NCI-H1048 (cell line): ENCODE measurements at places on chromosomes 12 and 14.

GRCh38 chr12:24617471-24617870 lies 331.4 kb downstream of the BCAT1 start:
- no peak for DNase-seq

GRCh38 chr14:69263364-69263763 lies 3.4 kb downstream of the GALNT16 start:
- DNase-seq = no peak

DNA sequence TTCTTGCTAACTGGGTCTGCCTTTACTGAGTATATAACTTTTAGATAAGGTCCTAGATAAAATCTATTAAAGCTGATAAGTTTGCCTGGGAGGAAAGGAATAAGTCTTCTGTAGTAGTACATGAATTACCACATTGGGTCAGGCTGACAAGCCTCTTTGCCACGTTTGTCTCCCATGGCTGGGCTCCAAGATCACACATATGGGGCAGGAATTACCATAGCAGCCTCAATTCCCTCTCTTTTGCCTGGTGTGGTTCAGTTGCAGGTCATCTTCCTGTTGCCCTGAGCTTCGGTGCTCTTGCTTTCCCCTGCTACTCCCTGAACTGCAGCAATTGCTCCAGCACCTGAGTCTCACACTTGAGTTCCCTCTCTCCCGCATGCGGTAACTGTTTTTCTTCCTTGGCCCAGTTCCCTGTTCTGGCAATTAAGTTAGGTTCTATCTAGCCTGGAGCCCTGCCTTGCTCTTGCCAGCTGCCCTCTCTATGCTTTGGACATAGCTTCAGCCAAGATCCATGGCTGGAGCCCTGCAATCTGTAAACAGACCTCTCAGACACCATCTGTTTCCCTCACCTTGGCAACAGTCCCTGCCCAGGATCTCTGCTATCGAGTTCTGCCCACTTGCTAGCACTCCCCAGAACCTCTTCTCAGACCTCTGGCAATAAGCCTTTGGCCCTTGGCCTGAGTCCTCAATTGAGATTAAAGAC lies 5.8 kb upstream of the GLT8D2 start:
- no peak for DNase-seq

DNA sequence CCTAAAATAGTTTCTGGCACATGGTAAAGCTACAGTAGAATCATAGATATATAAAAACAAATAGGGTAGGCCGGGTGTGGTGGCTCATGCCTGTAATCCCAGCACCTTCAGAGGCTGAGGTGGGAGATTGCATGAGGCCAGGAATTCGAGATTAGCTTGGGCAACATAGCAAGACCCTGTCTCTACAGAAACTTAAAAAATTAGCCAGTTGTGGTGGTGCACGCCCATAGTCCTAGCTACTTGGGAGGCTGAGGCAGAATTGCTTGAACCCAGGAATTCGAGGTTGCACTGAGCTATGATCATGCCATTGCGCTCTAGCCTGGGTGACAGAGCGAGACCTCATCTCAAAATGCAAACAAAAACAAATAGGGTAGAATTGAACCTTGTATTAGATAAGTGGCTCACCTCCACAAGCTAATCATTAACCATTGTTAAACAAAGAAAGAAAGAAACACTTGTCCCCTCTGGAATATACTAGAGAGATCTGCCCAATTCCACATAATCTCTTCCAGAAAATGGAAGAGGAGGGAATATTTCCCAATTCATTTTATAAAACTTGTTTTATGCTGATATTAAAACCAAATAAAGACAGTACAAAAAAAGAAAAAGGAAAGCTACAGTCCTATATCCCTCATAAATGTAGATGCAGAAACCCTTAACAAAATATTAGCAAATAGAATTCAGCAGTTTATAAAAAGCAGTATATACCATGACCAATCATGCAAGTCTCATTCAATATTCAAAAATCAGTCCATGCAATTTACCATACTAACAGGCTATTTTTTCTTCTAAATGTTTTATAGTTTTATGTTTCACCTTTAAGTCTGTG lies 22.7 kb upstream of the DHRS2 start:
- no peak for DNase-seq

DNA sequence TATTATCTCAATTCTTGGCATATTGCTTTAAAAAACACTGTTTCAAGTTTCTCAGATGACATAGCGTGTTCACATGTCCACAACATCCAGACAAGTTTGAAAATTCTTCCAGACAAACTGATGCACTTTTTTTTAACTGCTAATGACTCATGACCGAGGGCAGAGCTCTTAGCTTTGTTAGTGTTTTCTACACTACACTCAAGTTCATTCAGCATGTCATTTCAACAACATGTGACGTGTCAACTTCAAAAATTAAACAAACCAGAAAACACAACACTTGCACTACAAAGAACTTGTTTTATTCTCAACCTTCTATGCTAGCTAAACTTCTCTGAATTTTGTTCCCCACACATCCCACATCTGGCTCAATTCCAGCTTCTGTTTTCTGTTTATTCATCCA lies 1186.3 kb upstream of the FLRT2 start:
- no peak for DNase-seq

DNA sequence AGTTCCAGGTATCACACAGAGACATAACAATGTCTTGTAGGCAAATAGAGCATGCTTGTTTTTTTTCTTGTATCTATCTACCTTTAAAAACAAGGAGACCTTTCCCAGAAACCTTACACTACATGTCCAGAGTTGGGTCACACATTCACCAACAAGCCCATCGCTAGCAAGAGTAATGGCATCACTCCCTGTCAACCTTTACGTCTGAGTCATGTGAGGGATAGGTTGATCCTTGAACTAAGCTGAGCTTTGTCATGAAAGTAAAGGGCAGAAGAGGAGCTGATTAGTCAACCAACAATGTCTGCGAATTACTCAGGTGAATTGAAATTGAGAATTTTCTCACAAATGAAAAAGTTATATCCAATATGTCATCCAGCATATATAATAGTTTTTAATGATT lies 219.4 kb downstream of the CNTN1 start:
- DNase-seq = no peak

DNA sequence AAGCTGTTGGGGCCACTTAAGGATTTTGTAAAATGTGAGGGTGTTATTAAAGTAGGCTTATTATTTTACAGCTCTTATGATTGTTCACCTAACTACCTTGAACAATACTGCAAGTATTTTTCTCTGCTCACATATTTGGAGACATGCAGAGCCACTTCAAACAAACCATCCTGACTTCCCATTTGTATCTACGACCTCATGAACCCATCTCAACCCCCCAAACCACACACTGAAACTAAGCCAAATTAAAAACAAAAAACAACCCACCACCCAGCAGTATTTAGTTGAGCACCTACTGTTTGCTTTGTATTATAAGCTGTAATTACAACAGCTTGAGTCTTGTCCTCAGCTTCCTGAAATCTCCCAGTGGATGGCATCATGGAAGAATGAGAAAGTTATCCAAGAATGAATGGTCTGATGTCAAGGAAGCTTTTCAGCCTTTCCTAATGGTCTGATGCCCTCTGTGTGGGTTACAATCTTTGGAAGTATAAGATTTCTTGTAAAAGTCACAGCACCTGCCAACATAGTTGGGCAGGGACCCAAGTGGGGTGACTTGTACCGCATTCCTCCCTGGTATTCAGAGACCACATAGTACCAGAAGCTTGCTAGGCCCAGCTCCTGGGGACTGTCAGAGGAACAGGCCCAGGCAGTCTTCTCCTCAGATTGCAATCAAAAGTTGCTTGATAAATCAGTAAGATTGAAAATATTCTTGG lies 416.6 kb downstream of the ZFP36L1 start:
- no peak for DNase-seq

DNA sequence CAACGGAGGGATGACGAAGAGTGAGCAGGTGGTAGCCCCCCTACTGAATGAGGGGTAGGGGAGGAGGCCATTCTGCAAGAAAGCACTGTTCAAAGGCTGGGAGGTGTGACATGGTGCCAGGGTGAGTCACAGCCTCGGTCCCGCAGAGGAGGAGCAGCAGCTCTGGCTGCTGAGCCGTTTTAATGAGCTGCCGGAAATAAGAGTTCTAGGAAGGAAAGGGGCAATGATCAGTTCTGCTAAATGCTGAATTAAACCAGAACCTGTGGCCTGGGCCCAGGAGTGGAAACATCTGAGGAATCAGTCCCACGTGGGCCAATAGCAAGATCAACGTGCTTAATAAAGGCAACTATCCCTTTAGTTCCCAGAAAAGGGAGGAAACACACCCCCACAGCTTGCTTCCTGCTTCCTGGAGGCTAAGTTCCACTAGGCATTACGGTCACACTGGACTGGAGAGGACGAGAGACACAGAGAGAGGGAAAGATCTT lies 3.6 kb downstream of the ABCD4 start:
- DNase-seq = no peak

DNA sequence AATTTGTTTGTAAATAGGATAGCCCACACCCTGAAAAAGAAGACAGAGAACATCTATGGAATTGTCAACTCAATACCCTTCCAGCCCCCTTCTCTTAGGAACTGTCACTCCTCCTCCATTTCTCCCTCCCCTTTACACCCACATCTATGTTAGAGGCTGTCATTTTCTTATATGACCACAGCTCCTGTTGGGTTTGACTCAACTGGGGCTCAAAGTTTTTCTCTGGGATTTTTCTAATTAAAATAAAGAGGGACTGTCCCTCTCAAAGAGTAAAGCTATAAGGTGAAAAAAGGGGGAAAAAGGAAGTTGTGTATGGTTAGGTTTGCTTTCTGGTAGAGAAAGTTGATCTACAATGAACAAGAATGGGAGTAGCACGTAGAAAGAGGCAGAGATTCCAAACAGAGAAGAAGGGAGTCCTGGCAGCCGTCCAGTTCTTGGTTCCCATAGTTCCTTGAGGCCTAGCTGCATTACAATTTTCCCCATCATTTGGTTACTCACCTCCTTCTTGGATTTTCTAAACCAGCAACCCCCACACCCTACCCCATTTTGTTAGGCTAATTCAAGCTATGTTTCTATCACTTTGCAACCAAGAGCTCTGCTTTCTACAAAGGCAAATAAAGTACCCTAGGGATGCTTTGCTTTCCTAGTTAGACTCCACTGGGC lies 44.3 kb upstream of the STK38L start:
- DNase-seq = no peak

DNA sequence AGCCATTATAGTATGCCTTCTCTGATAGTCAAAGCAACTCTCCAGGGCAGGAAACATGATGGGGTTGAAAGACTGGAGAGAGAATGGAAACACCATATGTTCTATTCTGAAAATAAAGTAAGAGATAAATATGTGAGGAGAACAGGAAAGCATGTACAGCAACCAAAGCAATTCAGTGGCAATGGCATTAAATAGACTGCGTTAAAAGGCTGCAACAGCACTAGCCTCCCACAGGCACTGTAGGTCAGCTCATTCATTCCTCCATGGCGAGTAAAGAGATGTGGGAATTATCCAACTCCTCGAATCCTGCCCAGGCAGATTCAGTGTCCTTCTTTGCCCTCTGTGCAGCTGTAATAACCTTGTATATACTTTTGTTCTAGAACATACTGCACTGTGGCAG lies 43.8 kb downstream of the ANO6 start:
- no peak for DNase-seq

DNA sequence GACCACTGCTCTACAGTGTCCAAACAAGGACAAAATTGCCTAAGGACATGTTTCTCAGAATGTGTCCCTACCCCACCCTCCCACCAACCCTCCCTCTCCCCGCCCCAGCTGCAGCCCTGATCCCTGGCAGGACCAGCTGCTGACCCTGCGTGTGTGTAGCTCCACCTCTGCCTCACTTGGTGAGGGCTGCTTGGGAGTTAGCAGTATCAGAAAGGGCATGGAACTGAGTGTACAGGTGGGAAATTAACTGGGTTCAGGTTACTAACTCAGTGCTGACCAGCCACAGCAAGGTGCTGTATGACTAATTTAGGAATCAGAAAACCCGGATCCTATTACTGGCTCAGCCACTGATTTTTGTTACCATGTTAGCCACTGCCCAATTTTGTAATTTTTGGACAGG lies 11.3 kb upstream of the PLEKHD1 start:
- no peak for DNase-seq

DNA sequence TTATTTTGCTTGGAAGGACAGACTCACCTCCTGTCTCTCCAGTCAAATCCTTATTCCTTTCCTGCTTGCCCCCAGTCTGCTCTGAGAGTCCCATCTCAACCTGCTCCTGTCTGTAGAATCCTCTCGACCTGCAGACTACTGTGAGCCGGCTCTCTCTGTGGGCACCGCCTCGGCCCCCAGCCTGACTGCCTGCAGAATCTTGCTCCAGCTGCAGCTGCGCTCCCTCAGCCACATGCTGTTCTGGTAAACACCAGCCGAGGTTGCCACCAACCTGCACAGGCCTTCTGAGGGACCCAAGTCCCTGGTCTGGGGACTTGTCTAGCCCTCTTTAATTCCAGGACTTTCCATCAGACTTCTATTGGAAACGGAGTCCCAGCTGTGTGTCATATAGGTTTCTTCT lies 44.8 kb upstream of the PRMT8 start:
- DNase-seq = no peak

DNA sequence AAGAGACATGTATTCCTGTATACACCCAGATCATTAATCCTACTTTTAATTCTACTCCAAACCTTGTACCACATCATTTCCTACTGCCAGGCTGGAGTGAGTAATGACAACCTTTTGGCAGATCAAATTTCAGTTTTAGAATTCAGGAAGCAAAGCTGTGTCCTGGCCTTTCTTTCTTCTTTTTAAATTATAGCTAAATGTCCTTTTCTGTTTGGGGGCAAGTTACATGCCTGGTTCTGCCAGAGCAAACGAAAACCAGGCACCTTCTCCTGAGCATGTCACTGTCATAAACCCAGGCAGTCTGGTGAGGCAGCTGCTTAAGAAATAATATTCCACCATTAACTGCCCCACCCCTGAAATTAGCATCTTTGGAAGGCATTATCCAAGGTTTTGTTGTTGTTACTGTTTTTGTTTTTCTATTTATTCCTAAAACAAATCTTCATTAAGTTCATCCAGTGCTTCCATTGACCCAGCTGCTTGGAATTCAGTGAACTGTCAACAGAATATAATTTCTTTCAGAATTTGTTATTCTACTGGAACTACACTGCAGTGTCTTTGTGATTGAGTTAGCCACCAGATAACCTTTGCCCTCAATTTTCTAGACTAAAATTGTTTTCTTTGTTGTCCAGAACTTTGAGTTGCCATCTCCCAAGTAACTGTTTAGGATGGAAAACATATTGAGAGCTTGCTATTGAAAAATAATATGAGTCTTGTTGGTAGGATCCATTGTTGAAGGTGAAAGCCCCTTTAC lies 33.2 kb downstream of the SAMD4A start:
- DNase-seq = no peak

DNA sequence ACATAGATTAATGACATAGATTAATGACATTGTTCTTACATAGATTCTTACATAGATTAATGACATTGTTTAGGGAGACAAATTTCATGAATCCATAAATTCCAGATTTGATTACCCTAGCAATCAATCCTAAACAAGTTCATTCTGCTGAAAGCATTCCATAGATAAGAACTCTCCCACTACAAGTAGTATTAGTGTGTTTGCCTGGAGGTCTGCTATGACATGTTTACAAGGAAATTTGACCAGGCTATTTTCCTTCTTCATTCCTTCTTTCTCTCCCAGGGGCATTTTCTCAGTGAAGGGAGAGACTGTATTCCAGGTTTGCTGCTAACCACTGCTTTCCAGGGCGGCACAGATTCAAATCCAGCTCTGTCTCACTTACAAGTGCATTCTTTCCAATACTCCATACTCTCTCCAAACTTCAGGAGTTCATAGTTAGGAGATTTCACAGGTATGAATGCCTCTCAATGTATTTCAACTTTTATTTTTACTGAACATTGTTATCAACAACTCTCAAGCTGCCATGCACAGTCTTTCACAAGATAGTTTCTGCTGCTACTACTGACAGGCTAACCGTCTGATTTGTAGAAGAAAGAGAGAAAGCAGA lies 134.5 kb downstream of the SLC38A1 start:
- DNase-seq = no peak

- no peak for DNase-seq
Observed at GRCh38 chr12:26401874-26402273, 206.5 kb downstream of the SSPN start.

GRCh38 chr12:69524331-69524630 lies 54.1 kb downstream of the FRS2 start:
- DNase-seq = no peak
